ENCODE measurements at places on chromosomes 2 and 18.

DNA sequence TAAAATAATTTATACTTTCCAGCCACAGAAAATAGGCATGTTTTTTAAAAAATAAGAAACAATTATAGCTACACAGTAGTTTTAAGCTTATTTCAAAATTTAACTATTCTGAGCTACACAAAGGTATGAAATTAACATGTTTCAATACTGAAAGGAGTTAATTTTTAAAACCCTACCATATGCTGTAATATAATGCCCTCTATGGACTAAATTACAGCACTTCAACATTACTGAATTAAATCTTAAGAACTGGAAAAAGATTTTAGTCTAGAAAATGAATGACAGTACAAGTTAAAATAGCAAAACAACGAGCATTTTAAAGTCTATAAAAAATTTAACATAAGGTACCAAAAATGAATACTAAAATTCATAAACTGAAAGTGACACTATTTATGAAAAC is 36.3 kb downstream of the RTN4 start:
- DNase-seq = no peak

GRCh38 chr2:9675415-9676351 is 44.9 kb upstream of the YWHAQ start:
- no peak for DNase-seq

- no peak for DNase-seq
Observed at GRCh38 chr2:235170536-235171521, 219.0 kb downstream of the SH3BP4 start.

- no peak for DNase-seq
Observed at GRCh38 chr18:62797329-62797728, 82.0 kb downstream of the PHLPP1 start.

DNA sequence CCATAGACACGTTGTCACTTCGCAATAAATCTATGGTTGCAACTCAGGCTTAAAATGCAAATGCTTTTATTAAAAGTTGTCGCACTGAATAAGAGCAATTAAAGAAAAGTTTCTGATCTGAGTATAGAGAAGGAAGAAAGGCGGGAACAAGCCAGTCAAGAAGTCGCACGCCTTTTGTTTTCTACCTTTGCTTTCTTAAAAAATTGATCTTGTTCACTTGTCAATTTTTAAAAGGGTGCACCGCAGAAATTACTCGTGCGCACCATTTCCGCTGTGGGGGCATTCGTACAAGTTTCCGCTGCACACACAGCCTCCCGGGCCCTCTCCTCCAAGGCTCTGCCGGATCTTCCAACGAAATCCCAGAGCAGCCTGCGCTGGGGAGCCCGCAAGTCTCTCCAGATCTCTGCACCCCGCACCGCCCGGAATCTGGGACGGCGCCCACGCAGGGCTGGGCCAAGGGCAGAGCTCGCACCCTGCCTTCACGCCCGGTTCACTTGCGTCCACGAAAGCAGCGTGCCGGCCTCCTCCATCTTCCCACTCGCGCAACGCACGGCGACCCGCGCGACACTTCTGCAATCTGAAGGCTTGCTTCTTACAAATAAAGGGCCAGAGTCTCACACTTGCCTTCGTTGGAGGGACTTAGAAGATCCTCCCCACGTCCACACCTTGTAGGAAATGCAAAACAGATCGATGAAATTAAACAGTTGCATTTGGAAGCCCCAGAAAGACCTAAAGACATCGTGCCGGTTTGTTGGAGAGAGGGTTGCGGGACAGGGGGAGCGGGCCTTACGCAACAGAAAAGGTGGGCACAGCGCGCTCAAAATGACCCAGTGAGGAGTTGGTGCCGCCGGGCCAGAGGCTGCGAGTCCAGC is 2.6 kb upstream of the SALL3 start:
- no peak for DNase-seq

GRCh38 chr18:63142594-63143225 is 176.9 kb downstream of the BCL2 start:
- no peak for DNase-seq

DNA sequence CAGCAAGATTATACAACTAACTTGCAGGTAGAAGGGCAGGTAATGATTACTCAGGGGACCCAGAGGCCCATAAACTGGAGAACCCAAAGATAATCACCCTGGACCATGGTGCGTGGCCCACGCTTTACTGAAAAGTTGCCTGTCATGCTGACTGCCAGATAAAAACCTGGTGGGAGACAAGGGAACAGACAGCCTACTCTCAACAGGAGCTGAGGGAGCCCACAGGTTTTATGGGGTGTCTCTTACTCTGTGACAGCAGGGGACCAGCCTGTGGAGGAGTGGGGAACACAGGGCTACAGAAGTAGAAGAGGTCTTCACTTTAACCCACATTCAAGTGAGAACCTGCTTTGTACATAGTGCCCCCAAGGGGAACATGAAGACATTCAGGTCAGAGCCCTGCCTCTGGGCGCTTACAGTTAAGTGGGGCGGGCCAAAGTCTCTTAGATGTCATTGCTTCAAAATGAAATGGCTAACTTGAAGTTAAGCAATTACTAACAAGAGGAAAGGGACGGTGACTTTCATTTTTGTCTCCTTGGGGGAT is 60.4 kb downstream of the DHRS9 start:
- DNase-seq = no peak

DNA sequence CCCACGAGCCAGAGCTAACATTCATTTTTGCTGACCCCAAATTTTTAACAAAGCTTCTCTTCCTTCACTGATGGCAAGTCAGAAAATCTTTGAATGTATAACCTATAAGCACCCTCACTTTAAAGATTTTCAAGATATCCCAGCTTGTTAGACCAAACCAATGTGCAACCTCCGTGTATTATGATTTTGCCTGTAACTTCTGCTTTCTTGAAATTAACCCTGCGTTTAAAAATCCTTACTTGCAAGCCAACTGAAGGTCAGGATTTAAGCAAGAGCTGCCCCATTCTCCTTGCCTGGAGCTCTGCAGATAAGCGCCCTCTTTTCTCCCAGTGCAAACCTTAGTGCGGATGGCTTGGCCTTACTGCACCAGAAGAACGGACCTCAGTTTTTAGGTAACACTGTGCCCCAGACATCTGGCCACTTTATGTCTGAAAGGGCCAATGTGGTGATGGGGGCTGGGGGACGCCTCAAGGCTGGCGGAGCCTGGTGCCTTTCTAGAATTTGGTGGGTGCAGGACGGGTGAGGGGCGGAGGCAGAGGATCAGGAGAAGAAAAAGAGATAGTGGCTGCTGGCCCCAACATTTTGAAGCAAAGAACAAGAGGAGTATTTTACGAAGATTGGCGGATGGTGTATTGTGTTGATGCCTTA is 805 bp upstream of the TNFRSF11A start:
- no peak for DNase-seq

DNA sequence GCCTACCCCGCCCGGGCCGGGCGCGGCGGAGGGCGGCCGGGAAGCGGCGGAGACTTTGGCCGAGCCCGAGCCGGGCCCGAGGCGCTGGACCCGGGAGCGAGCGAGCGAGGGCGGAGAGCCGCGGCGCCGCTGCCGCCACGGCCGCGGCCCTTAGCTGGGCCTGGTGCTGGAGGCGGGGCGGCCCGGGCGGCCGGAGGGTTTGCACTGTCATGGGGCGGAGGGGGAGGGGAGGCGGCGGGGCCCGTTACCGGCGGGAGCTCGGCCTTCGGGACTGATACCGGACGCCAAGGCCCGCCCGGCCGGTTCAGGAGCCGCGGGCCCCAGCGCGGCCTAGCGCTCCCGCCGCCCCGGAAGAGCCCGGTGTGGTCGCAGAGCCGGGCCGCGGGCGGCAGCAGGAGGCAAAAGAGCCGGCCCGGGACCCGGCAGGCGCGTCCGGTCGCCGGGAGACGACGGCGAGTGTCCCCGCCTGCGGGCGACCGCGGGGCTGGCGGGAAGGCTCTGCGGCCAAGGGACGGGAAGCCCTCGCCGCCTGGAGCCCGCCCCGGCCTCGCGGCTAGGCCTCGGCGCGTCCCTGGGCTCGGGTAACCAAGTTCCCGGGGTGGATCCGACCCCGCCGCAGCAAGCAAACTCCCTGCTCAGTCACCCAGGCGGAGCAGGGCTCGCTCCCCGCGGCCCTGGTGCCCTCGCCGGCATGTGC is 697 bp downstream of the KCMF1 start:
- DNase-seq = peak; percentile 13

DNA sequence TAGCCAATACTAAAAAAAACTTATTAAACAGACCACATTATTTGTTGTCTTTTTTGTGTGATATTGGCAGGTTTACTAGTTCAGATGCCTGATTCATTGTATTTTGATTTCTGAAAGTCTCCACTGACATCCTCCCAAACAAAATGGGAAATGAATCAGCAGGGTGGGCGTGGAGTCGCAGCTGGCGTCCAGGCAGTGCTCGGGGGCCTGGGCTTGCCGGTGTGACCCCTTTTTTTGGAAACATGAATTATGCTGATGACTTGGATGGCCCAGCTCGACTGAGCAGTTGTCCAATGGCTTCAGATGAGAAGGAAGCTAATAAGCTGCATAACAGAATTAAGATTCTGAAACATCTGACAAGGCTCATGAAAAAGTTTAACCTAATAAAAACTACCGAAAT is 1.7 kb upstream of the KCNG2 start:
- no peak for DNase-seq

DNA sequence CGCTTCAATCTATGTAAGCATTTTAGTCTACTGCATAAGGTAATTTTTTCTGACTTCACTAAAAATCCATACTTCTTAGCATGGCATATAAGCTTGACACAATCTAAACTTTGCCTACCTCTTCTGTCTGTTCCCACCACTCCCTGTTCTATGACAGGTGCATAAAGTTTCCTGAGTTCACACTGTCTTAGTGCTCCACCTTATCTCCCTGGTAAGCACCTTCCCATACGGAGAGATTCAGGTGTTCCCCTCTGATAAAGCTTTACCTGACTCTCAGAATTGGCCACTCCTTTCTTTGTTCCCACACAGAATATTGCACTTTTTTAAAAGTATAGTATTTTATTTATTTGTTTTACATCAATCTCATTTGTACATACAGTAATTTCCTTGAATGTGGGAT is 16.8 kb upstream of the ITGA4 start:
- DNase-seq = no peak

GRCh38 chr2:175206866-175207265 is 25.4 kb upstream of the ATP5MC3 start:
- DNase-seq = no peak

GRCh38 chr2:84897773-84898172 is 7.7 kb upstream of the TMSB10 start:
- DNase-seq = no peak

DNA sequence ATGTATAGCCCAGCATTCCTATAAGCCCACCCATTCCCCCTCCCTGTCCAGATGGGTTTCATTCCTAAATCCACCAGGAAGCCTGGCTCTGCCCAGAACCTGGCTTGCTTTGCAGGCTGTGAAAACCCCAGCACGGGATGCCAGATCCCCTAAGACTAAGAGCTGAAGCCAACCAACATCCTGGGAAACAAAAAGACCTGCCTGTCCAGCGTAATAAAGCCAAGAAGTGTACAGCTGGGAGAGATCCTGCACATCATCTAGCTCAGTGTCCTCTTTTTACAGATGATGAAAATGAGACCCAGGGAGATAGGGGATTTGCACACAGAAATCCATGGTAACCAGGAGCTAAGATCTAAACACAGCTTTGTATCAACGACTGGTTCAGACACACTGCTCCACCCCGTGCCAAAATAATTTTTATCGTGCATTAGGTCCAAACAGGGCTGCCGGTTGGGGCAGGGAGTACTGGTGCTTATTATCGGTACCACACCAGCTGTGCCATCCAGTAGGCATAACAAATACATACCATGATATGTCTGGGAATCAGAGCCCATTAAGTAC is 2.9 kb downstream of the RND3 start:
- DNase-seq = no peak

GRCh38 chr2:162967811-162968210 is 129.2 kb upstream of the KCNH7 start:
- no peak for DNase-seq

DNA sequence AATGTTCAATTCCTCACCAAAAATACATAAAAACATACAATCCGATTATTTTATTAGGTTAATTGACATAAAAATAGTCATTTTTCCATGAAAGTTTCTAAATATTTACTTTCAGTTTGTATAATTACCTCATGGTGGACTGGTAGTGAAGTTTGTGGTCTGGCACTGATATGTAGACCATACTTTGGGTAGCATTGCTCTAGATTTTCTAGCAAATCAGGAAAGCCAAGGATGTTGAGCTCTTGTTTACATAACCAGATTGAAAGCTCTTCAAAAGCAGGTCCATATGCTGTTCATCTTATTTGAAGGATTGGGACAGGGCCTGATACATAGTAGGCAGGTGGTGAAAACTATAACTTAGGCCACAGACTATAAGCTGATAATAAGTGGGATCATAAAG is 61.8 kb downstream of the COMMD1 start:
- DNase-seq = no peak

DNA sequence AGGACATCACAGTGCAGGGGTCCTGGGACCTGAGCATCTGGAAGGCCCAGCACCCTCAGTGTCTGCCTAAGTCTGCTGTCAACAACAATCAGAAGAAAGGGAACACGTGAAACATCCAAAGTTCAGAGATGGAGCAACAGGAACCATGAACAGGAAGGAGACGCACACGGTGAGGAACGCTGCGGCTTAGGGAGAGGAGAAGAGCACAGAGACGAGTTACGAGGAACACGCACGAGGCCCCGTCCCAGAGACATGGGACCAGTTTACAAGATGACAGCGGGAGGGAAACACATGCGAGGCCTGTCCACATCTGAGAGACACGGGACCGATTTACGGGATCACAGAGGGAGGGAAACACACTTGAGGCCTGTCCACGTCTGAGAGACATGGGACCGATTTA is 2.9 kb upstream of the KCNG2 start:
- DNase-seq = no peak
